ENCODE measurements at places on chromosomes 7 and 10. TPM values are rescaled to one million over a fixed set of nuclear protein-coding genes. Genes with fewer than 3 reads are reported as not detected.

DNA sequence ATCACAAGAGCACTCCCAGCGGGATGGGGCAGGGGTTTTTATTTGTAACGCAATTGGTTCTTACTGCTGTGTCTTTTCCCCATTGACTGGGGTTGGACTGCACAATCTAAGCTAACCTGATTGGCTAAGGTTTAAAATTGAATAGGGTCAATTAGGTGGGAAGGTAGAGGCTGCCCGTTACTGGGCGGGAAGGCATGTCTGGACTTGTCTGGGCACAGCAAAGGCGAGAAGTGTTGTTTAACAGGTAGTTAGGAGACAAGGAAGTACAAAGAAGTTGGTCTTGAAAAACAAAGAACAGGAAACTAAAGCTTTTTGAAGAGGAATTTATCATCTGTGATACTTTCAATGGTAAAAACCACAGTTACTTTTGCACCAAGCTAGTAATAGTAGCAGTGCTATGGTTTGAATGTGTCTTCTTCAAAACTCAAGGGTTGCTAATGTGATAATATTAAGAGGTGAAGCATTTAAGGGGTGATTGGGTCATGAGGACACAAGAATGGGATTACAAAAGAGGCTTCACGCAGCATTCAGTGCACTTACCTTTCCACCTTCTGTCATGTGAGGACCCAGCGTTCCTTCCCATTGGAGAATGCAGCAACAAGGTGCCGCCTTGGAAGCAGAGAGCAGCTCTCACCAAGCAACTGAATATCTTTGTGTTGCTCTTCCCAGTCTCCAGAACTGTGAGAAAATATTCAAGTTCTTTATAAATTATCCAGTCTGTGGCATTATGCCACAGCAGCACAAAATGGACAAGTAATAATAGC lies 875.5 kb upstream of the SORCS1 start:
- DNase-seq: no peak

Gene OPN4
- not detected for polyA plus RNA-seq

Gene FAM25C
- polyA plus RNA-seq: not detected

DNA sequence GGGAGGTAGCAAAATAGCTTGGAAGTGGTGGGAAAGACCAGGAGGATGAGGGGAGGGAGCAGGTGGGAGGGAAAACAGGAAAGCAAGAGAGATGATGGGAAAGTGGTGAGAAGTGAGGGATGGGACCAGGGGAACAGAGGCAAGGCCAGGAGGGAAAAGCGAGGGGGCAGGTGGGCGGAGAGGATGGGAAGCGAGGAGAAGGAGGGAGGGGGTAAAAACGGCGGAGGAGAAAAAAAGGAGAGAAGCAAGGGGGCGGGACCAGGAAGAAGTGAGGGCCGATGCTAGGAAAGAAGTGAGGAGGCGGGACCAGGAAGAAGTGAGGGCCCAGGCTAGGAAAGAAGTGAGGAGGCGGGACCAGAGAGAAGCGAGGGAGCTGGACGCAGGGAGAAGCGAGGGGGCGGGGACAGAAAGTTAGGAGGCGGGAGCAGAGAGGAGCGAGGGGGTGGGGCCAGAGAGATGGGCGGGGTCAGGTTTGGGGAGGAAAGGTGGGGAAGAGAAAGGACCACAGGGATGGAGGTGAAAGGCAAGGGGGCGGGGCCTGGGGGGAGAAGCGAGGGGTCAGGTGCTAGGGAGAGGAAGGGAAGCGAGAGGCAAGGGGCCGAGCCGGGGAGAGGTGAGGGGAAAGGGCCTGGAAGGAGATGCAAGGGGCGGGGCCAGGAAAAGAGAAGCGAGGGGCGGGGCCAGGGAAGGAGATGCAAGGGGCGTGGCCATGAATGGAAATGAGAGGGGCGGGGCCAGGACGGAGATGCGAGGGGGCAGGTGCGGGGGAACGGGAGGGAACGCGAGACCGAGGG lies 984 bp downstream of the SMURF1 start:
- peak; percentile 87 for DNase-seq

GRCh38 chr7:26213807-26214515 lies 12.4 kb downstream of the CBX3 start:
- no peak for DNase-seq

- no peak for DNase-seq
These were observed 3.1 kb downstream of the STX1A start for GRCh38 chr7:73716318-73716890.

Gene TMEM176A
- 17.2 TPM for polyA plus RNA-seq

Gene NCF1
- not detected for polyA plus RNA-seq
